Activated CD8-positive, alpha-beta memory T cell treated with anti-CD3 and anti-CD28 coated beads, Interleukin-2, amount 10 ng/mL, durations not matched to agents 7 days and 5 days (primary cell): ENCODE measurements at places on chromosomes 7 and 10.

- no peak overlapping the region for H3K27ac ChIP-seq
- DNase-seq: no peak
- no peaks in the 10 kb centered on the region for H3K4me1 ChIP-seq
- H3K4me3 ChIP-seq: no peak overlapping the region
- H3K36me3 ChIP-seq: no peaks in the 10 kb centered on the region
Measured at GRCh38 chr7:21028599-21028998, 241.9 kb upstream of the SP8 start.

GRCh38 chr7:151732292-151732691, 144.6 kb downstream of the PRKAG2 start:
- no peak overlapping the region for H3K4me3 ChIP-seq
- H3K27ac ChIP-seq: no peak overlapping the region
- H3K36me3 ChIP-seq: no peaks in the 10 kb centered on the region
- H3K4me1 ChIP-seq: peaks cover 14% of the 10 kb centered on the region
- no peak for DNase-seq

DNA sequence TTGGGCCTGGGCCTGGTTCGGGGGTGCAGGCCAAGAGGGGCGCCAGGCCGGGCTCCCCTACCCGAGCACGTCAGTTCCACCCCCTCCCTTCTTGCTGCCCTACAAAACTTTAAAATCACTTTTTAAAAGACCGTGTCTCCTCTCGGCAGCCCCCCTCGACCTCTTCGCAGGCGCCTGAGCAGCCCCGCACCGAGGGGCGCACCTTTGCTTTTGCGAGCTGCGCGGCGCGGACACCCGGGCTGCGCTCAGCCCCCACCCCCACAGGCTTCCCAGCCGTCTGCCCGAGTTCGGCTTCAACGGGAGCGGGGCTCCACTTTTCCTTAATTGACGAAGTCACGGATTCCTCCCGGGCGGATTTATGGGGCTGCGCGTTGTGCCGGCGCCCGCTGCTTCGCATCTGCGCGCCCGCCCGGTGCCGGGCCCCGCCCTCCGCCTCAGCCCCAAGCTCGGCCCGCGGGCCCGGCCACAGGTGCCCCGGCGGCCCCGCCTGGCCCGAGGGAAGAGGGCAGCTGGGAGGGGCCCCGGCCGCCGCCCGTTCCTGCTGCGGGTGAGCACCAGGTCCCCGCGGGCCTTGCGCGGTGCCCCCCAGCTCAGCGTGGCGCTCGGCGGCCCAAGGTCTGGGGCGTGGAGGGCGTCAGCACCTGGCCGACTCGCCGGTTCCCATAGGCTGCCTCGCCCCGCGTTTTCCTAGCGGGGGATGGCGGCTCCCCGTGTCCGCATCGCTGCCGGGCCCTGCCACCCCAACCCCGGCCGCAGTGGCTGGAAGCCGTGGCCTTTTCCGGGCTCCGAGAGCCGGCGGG, 10.8 kb upstream of the MNX1 start:
- no peak overlapping the region for H3K27ac ChIP-seq
- no peak for DNase-seq
- no peak overlapping the region for H3K4me3 ChIP-seq

DNA sequence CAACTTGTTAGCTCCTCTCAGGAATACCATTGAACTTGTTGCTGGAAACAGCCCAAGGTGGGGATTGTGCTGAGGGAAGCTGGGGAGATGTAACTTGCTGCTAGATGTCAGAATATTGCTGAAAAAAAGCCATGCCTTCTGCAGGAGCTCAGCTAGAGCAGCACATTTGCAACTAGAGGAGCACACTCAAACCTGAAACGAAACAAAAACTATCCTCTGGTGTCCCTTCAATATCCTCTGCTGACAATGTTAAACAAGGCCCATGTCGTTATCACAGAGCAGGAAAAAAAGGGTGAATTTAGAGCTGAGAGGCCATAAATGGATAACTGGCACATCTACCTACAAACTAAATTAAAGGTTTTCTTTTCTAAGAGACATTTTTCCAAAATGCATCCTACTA, 53.7 kb upstream of the MACC1 start:
- H3K27me3 ChIP-seq: no peaks in the 10 kb centered on the region
- no peaks in the 10 kb centered on the region for H3K36me3 ChIP-seq
- H3K4me3 ChIP-seq: no peak overlapping the region
- peaks cover 5% of the 10 kb centered on the region for H3K4me1 ChIP-seq
- no peak for DNase-seq

DNA sequence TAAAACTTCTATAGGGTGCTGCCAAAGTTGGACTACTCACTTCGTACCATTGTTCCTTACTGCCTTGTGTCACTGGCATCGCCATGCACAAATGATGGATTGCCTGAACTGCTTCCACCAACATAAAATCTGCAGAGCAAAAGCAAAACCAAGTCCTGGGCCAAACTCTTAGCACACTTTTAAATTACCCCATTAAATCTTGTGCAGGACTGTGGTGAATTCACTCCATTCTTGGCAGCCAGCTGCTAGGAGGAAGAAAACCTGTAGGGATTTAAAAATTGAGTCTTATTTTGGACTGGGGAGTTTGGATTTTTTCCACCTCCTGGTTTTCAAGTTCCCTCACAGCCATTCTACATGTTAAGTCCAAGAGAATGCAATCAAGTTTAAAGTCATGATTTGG, 646.9 kb downstream of the SORCS3 start:
- H3K4me1 ChIP-seq: no peaks in the 10 kb centered on the region
- no peaks in the 10 kb centered on the region for H3K27me3 ChIP-seq
- no peak for DNase-seq
- H3K27ac ChIP-seq: no peak overlapping the region
- H3K36me3 ChIP-seq: no peaks in the 10 kb centered on the region

- H3K4me1 ChIP-seq: no peaks in the 10 kb centered on the region
- DNase-seq: no peak
- H3K4me3 ChIP-seq: no peak overlapping the region
- H3K27ac ChIP-seq: no peak overlapping the region
- H3K36me3 ChIP-seq: no peaks in the 10 kb centered on the region
Measured at GRCh38 chr10:76552091-76552873, 1085.3 kb downstream of the KCNMA1 start.

GRCh38 chr7:139488810-139489209, 5.3 kb upstream of the KLRG2 start:
- peaks cover 40% of the 10 kb centered on the region for H3K27me3 ChIP-seq
- no peak overlapping the region for H3K27ac ChIP-seq
- H3K4me3 ChIP-seq: no peak overlapping the region
- no peak for DNase-seq
- H3K4me1 ChIP-seq: peaks cover 2% of the 10 kb centered on the region

DNA sequence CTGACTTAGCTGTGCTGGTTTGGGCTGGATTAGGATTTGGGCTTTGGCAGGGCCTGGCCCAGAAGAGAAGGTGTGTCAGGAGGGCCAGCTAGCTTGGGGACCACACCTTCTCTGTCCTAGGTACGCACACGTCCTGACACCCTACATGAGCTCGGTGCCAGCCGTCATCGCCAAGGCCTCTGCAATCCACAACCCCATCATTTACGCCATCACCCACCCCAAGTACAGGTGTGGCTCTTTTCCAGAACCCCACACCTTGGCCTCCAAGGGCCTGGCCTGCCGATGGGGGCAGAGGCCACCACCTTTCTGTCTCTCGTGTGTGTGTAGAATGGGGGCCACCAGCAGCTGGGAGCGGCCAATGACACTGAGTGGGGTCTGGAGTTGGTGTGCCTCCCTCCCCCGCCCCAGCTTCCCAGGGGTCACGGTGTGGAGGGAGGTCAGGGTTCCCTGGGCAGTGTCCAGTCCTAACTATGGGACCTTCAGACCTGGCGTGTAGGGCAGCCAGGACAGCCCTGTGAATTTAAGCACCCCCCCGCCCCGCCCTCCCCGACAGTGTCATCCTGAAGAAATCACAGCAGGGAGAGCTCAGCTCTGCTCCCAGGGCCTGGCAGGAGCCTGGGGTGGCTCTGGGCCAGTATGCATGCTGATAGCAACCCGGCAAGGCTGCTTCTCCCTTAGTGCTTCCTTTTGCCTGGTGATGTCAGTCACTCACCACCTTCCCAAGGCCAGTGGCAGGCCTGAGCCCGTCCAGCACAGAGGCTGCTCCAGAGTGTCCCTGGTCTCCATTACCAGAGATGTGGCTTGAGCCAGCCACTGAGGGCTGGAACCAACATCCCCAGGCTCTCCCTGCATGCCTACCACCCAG, 6.9 kb upstream of the LDB3 start:
- H3K27me3 ChIP-seq: no peaks in the 10 kb centered on the region

DNA sequence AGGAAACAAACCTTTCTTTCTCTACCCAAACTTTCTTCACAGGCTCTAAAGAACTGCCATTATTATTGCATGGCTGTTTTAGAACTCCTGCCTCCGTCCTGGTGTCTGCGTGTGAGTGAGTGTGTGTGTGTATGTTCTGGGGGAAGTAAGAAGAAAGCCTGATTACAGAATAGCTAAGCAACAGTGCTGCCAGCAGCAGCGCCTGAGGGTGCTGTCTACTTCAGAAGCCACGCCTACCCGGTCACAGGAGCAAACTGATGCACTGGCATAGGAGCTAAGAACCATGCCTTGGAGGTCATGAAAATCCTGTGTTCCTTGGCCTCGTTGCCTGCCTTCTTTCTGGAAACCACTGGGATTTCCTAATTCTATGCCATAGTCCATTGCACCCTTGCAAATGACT, 25.2 kb downstream of the LIPK start:
- H3K27ac ChIP-seq: no peak overlapping the region
- no peaks in the 10 kb centered on the region for H3K4me1 ChIP-seq
- H3K27me3 ChIP-seq: no peaks in the 10 kb centered on the region

GRCh38 chr7:150415161-150416153, 35.0 kb upstream of the GIMAP8 start:
- H3K4me1 ChIP-seq: peaks cover 3% of the 10 kb centered on the region
- no peak overlapping the region for H3K4me3 ChIP-seq
- H3K27ac ChIP-seq: no peak overlapping the region
- peak; percentile 30 for DNase-seq
- no peaks in the 10 kb centered on the region for H3K27me3 ChIP-seq

DNA sequence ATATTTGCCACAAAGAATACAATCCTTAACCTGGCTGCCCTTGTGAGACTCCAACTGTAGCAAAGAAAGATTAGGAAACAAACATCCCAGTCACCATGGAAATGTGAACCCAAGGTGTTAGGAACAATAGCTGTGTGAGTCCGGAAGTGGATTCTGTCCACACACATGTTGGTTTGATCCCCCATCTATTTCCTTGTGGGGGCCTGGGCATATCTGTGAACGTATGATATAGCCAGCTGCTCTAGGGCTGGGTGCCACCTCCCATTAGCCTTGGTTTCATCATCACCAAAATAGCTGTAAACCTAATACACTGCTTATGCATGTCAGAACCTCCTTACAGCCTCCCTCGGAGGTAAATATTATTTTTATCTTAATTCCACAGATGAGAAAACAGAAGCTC, 26.4 kb downstream of the GRK5 start:
- H3K36me3 ChIP-seq: peaks cover 28% of the 10 kb centered on the region
- peaks cover 48% of the 10 kb centered on the region for H3K4me1 ChIP-seq
- DNase-seq: no peak
- H3K4me3 ChIP-seq: no peak overlapping the region
- H3K27me3 ChIP-seq: no peaks in the 10 kb centered on the region

GRCh38 chr7:141263508-141263907, 189.6 kb downstream of the TMEM178B start:
- no peaks in the 10 kb centered on the region for H3K36me3 ChIP-seq
- H3K4me3 ChIP-seq: no peak overlapping the region
- DNase-seq: peak; percentile 52
- peaks cover 7% of the 10 kb centered on the region for H3K27me3 ChIP-seq
